ENCODE measurements at places on chromosomes 1 and 21. TPM values are rescaled to one million over a fixed set of nuclear protein-coding genes. Genes with fewer than 3 reads are reported as not detected.

HAO2 gene
- total RNA-seq: not detected

FAM167B gene
- 3.6 TPM for total RNA-seq

SLAMF1 gene
- not detected for total RNA-seq

LCE1B gene
- total RNA-seq: not detected

CFHR4 gene
- not detected for total RNA-seq

FLAD1 gene
- 33.9 TPM for total RNA-seq

C1orf116 gene
- total RNA-seq: not detected

PLA2G2F gene
- not detected for total RNA-seq

PTPRF gene
- total RNA-seq: 58.5 TPM

KRTAP11-1 gene
- total RNA-seq: not detected

ATP6V1G3 gene
- total RNA-seq: not detected

MRPS21 gene
- 80.7 TPM for total RNA-seq

ANGPTL7 gene
- not detected for total RNA-seq

COL6A1 gene
- 17.8 TPM for total RNA-seq

ATP1A4 gene
- total RNA-seq: not detected

CNTN2 gene
- not detected for total RNA-seq

GRHL3 gene
- not detected for total RNA-seq

HSF2BP gene
- total RNA-seq: 1.6 TPM

NEGR1 gene
- 3.8 TPM for total RNA-seq

CD34 gene
- 5.8 TPM for total RNA-seq

INSRR gene
- total RNA-seq: not detected

LIPI gene
- total RNA-seq: not detected
